Activated T-helper 2 cell treated with anti-CD3 and anti-CD28 coated beads, Interferon-gamma antibody, Interleukin-2, Interleukin-4, amounts not matched to agents 10 μg/mL and 5 μg/mL and 100 μg/mL, durations not matched to agents 14 hours and 24 hours and 36 hours (primary cell): ENCODE measurements at places on chromosomes 4 and X.

GRCh38 chr4:95156452-95156765 lies 392.4 kb downstream of the UNC5C start:
- no peak for DNase-seq

- DNase-seq, result no peak
These were observed 72.2 kb downstream of the COMMD8 start for GRCh38 chr4:47391256-47391655.

DNA sequence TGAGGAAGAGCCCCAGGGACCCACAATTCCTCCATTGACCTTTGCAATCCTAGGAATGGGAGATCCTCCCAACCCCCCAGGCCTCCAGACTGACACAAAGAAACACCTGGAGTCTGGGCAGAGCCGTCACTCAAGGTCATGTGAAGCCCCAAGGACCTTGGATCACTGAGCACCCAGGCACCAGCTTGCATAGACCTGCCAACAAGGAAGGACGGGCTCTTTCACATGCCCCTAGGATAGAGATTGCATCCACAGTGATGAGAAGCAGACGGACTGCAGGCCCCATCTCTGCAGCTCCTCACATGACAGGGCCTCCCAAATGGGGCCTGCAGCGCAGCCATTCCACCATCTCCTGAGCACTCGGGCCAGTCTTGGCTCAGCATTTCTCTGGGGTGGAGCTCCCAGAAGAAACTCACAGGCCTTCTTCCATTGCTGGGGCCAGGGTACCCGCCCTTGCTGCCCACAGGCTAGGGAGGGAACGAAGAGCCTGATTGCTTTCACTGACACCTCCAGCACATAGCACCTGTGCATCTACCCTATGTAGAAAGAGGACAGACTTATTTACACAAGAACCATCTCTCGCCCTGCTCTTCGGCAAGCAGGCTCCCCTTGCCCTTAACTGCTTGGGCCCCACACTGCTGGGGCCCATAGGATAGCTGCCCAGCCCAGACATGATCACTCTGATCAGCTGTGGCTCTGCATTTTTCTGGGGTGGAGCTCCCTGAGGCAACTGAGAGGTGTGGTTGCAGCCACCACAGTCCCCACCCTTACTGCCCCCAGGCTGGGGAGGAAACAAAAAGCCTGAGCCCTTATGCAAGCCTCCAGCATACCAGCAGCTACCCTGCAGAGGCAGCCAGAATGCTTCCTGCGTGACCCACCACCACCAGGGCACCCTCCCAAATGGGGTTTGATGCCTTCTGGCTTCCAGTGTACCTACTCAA lies 185.7 kb upstream of the ZCCHC13 start:
- no peak for DNase-seq

DNA sequence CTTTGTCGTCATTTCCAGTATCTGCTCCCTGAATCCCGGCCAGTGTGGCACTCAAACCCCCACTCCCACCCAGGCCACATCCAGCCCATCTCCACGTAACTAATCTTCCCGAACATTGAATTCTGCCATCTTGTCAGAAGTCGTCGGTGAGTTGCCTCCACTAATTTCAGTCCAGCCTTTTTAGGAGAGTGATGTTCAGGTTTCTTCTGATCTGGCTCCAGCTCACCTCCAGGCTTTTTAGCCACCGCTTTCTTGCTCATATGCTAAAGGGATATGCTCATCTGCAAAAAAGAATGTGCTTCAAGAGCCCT lies 1.3 kb downstream of the TMEM165 start:
- no peak for DNase-seq

GRCh38 chrX:2486476-2487133 lies 14.2 kb downstream of the DHRSX start:
- no peak for DNase-seq

DNA sequence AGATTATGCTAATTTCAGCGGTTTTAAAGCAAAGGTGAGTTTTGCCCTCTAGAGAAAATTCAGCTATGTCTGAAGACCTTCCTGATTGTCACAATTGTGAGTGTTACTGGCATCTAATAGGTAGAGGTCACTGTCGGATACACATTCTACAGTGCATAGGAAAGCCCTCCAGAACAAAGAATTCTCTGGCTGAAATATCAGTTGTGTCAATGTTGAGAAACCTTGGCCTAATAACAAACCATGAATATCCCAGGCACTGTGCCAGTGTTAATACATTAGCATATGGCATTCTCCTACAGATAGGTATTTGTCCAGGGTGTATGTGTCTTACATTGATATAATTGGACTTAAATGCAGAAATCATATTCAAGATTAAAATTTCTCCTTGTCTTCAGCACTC lies 294.3 kb downstream of the FSTL5 start:
- no peak for DNase-seq

- no peak for DNase-seq
These were observed 155.8 kb downstream of the SHROOM3 start for GRCh38 chr4:76590798-76591281.

DNA sequence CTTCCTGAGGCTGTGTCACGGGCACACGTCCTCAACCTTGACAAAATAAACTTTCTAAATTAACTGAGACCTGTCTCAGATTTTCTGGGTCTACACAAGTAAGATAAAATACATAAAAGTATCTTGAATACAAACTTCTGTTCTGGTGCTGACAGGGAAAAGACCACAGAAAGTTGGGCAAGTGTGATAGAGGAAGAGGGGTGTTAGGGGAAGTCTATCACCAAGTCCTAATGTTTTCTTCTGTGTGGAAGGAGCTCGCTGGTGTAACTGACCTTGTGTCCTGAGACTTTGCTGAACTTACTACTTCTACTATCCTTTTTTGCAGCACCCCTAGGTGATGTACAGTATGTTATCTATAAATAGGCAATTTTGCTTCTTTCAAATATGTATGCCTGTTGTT lies 97.0 kb upstream of the STIM2 start:
- no peak for DNase-seq

- DNase-seq, result no peak
These were observed at the start of gene FLNA for GRCh38 chrX:154374313-154375155. FLNA (minus strand) TSS chrX:154374634; CDS start chrX:154371245, 3,389 bp downstream.

DNA sequence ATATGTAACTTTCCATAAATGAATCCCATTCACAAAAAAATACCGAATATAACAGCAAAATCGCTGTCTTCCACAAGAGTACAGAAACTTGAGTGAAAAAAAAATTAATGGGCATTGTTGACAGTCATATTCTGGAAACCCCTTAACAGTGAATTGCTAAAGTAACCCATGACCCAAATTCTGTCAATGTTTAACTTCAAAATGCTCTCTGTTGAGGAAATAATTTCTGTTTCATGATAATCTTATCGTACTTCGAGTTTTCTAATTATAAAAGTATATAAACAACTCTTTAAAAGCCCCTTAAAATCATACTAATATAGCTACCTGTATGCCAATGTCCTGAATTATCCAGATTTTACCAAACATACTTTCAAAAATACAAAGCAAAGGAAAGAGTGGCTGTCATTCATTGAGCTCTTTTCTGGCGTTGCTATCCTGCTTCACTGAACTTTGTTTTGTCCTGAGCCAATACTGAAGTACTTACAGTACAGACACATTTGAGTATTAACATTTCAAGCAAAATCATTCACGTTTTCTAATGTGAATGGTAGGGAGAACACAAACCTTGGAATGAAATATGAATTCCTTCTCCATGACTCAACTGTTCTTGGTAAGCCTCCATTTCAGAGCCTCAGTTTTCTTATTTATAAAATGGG lies 2.4 kb downstream of the XAGE3 start:
- DNase-seq, result no peak

DNA sequence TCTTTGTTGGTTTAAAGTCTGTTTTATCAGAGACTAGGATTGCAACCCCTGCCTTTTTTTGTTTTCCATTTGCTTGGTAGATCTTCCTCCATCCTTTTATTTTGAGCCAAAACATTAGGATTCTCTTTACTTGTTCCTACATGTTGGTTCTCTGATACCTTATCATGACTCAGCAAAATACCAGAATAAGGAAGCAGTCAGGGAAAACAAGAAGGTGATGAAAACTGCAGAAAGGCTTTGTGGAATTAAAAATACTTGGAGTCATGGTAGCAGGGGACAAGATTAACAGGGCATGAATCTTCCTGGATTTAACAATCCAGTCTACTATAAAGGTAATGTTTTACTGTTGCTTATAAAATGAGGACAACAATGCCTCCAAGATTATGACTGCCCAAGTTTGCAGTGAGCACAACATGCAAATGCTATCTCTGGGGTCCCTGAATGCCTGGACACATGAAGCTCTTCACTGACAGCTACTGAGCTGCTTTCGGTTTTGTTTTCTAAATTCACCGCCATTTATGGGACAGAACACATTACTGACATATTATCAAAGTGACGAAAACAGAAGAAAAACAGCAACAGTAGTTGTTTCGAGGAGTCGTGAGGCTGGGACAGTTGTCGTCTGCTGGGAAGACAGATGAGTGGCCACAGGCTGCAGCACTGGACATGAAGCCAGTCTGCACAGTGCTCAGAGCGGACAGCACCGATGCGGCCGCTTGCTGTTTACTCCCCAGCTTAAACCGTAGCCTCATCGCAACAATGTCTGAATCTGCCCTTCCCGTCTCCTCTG lies 174.5 kb upstream of the DKK2 start:
- DNase-seq, result no peak

- no peak for DNase-seq
These were observed 99.1 kb upstream of the TLR2 start for GRCh38 chr4:153585026-153585425.

- no peak for DNase-seq
These were observed 57.6 kb downstream of the GSX2 start for GRCh38 chr4:54157606-54158005.

- DNase-seq, result peak; percentile 73
These were observed 14.8 kb downstream of the PDK3 start for GRCh38 chrX:24479924-24480323.

DNA sequence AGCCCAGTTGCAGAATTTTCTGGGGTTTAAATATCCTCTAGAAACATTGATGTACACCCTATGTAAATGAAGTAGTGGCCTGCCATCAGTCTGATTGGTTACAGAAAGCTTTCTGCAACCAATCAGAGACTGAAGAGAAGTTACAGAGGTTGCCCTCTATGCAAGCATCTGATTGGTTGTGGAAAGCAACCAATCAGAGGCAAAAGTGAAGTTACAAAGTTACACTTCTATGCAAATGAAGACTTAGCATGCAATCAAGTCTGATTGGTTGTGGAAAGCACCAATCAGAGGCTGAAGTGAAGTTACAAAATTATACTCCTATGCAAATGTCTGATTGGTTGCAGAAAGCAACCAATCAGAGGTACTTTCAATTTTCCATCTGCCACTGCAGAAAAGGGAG lies 51.9 kb upstream of the USP9X start:
- no peak for DNase-seq

GRCh38 chr4:111781611-111782010 lies 363.6 kb upstream of the FAM241A start:
- no peak for DNase-seq

DNA sequence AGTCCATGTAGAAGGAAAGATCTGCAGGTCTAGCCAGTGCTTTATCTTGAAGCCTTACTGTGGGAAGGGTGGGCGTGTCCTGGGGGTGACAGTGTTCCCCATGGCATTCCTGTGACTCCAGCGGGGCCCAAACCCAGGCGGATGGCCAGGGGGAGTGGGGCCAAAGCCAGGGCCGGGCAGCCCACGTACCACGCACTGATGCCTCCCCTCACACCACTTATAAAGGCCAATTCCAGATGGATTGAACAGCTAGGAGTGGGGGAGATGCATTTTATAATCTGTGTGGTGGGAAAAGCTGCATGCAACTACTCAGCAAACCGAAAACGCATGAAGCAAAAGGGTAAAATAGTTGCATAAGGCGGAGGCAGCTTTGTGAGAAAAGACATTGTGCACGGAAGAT lies 36.4 kb downstream of the NELFA start:
- DNase-seq, result no peak

- DNase-seq, result no peak
These were observed 100.0 kb upstream of the STX18 start for GRCh38 chr4:4641661-4642495.

DNA sequence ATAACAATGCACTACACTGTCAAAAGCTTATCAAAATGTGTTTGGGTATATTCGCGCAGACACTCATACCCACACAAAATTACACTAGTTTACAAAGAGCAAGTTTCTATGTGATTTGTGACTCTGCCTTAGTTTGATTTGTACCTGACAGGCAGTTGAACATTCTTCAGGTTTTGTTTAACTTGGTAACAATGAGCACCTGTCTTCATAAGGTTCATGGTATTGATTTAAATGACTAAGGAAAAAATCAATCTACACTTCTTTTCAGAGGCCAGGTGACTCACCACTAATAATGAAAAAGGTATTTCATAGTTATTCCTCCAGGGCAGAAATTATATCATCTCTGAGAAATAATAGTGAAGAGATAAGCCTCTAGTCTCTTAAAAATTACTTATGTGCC lies 1114.6 kb upstream of the AGA start:
- DNase-seq, result no peak

- no peak for DNase-seq
These were observed 132.6 kb downstream of the PACRGL start for GRCh38 chr4:20832826-20833225.

DNA sequence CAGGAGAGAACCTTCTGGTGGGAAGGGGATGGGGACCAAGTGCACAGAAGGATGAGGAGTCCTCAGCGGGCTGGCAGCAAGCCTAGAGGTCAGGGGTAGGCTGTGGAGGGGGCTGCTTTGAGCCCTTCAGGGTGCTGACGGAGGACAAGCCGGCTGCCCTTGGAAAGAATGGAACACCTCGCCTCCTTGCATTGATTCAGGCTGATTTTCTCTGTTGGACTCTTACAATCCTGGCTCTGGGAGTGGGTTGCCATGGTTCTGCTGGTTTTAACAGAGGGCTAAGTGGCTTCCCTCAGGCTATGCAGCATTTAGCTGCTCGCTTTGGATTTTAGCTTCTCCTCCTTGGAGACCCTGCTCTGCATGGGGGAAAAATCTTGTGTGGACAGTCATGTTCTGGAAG lies 49.4 kb upstream of the CHRNA9 start:
- DNase-seq, result no peak

- no peak for DNase-seq
These were observed 139.3 kb downstream of the GPR143 start for GRCh38 chrX:9626379-9626778.

- DNase-seq, result no peak
These were observed 21.4 kb upstream of the PPP2R2C start for GRCh38 chr4:6493658-6494304.

GRCh38 chr4:138949866-138950265 lies 65.7 kb upstream of the NOCT start:
- DNase-seq, result no peak

DNA sequence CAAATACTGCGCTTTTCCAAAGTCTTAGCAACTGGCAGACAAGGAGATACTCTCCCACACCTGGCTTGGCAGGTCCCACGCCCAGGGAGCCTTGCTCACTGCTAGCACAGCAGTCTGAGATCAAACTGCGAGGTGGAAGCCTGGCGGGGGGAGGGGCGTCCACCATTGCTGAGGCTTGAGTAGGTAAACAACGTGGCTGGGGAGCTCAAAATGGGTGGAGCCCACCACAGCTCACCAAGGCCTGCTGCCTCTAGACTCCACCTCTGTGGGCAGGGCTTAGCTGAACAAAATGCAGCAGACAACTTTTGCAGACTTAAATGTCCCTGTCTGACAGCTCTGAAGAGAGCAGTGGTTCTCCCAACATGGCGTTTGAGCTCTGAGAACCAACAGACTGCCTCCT lies 23.0 kb upstream of the NFKB1 start:
- DNase-seq, result no peak

- DNase-seq, result no peak
These were observed 312.1 kb upstream of the FTHL17 start for GRCh38 chrX:31383991-31384390.

- no peak for DNase-seq
These were observed 1626.0 kb upstream of the TENM3 start for GRCh38 chr4:180617196-180617595.
